ENCODE measurements at places on chromosomes 5 and 9. TPM values are rescaled to one million over a fixed set of nuclear protein-coding genes. Genes with fewer than 3 reads are reported as not detected.

DNA sequence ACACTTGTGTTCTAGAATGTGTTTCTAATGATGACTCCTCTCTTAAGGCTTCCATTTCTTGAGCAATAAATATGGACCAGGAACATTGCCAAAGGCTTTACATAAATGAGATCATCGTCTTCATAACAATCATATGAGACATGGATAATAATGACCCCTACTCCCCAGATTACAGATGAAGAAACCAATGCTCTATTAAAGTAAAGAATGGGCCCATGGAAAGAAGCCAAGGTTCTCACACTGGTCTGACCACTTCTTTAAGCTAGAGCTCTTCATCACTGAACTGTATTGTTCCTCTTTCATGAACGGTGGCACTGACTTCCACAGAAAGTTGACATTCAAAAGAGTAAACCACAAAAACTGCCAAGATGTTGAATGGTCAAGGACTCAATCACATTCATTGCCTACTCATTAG is 65.3 kb downstream of the MARCHF3 start:
- no peak for DNase-seq

DNA sequence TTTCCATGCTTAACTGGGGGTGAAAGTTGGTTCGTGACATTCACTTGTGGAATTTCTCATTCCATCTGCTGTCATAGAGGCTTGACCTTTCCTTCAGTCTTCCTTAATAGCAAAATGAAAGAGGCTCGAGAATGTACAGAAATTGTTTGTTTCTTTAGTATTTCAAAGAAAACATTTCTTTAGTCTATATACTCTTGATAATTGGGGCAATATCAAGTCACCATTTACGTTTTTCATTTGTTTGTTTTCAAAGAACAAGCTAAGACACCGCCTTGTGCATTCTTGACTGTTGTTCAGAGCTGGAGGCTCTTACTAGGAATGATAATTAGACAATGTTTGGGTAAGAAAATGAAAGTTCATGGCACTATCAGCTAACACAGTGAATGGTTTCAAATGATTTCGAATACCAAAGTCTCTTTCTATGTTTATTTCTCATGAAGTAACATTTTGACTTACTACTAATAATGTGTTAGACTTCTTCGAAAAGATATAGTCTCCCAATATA is 835.4 kb downstream of the SEMA5A start:
- no peak for DNase-seq

GRCh38 chr5:132797651-132798050 is 15.5 kb upstream of the SOWAHA start:
- no peak for DNase-seq

IL4 gene
- total RNA-seq: not detected

All from hepatocyte (in vitro differentiated cells).